Activated T-helper 1 cell treated with anti-CD3 and anti-CD28 coated beads, Interleukin-2, amount 50 U/mL, for 16 hours (primary cell): ENCODE measurements at places on chromosomes 7 and 10.

DNA sequence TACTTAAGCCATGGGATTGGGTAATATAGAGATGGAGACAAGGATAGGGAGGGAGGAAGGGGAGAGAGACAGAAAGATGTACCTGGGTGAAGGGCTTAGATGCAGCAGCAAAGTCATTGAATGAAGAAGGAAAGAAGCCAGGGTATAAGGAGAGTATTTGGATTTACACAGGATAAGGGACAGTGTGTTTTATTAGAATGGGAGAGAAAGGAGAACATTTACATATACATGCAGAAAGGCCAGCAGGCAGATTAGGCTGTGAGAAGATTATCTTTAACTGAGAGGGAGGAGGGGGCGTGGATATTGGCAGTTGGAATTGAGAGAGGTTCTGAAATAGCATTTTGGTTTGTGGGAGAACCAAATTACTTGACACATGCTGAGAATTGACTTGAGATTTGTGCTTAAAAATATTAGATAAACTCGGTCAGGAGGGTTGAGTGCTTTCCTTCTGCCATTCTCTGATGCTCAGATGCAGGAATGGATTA is 161.5 kb upstream of the ZNF804B start:
- DNase-seq, result no peak

DNA sequence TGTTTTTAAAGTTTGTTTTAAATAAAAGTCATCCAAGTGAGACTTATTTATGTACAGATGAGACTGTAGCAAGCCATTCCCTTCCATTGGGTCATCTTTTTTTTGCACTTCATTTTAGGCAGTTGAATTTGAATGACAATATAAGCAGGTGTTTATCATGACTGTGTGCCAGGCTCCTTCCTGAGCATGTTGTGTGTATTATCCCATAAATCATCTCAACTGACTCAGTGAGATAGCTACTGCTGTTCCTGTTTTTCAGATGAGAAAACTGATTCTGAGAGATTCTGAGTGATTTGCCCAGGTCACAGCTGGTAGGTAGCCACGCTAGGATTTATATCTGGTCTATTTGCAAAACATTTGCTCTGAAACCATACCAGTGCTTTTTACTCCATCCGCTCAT is 11.7 kb downstream of the TMEM254 start:
- DNase-seq, result no peak

GRCh38 chr7:51344406-51345138 is 28.0 kb upstream of the COBL start:
- no peak for DNase-seq

- DNase-seq, result no peak
Observed at GRCh38 chr10:31036209-31036608, 4.5 kb upstream of the ZNF438 start.

- peak; percentile 42 for DNase-seq
Observed at GRCh38 chr7:101542527-101543241, 86.4 kb downstream of the MYL10 start.

- DNase-seq, result no peak
Observed at GRCh38 chr7:35969066-35969465, 168.2 kb downstream of the SEPTIN7 start.

DNA sequence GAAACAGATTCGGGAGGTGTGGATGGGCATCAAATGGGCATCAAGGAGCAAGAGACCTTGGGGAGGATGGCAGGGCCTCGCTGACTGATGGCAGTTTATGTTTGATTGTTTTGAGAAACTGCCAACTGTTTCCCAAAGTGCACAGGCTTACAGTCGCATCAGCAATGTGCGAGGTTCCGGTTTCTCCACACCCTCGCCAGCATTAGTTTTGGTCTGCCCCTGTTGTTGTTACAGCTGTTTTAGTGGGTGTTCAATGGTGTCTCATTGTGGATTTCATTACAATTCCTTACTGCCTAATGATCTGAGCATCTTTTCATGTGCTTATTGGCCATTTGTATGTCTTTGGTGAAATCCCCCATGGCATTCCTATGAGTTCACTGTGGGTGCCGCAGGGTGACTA is 24.4 kb downstream of the AKR1E2 start:
- no peak for DNase-seq

GRCh38 chr7:108613147-108613948 is 43.7 kb downstream of the DNAJB9 start:
- no peak for DNase-seq

DNA sequence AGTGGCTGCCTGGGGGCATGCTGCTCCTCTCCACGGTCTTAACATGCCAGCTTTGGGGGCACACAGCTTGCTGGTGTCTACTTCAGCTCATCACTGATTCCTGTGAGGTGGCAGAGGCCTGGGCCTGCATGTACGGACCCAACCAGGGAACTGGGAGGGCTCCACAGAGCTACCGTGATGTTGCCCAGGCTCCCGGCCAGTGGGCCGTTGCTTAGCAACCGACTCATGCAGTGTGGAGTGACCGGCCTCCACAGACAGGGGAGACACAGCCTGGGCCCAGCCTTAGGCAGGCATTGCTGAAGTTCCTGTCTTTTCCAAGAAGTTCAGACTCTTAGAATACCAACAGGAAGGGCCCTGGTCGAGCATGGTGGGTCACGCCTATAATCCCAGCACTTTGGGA is 25.8 kb upstream of the SH2B2 start:
- no peak for DNase-seq

GRCh38 chr10:43692051-43692825 is 43.6 kb upstream of the ZNF32 start:
- DNase-seq, result no peak

DNA sequence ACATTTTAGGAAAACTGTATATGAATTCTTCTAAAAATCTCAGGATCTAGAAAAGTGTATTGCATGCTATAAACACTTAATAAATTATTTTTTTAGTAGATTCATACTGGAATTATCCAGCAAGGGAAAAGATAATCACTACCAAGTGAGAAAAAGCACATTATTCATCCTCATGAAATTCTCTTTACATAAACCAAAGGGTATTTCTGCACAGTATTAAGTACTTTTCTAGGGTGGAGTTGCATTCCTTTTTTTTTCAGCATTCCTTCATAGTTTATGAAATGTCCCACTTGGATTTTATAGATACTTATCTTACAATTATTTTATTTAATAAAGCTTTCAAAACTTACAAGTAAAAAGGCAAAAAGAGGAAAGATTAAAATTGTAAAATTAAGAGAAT is 403.3 kb downstream of the HGF start:
- DNase-seq, result no peak

DNA sequence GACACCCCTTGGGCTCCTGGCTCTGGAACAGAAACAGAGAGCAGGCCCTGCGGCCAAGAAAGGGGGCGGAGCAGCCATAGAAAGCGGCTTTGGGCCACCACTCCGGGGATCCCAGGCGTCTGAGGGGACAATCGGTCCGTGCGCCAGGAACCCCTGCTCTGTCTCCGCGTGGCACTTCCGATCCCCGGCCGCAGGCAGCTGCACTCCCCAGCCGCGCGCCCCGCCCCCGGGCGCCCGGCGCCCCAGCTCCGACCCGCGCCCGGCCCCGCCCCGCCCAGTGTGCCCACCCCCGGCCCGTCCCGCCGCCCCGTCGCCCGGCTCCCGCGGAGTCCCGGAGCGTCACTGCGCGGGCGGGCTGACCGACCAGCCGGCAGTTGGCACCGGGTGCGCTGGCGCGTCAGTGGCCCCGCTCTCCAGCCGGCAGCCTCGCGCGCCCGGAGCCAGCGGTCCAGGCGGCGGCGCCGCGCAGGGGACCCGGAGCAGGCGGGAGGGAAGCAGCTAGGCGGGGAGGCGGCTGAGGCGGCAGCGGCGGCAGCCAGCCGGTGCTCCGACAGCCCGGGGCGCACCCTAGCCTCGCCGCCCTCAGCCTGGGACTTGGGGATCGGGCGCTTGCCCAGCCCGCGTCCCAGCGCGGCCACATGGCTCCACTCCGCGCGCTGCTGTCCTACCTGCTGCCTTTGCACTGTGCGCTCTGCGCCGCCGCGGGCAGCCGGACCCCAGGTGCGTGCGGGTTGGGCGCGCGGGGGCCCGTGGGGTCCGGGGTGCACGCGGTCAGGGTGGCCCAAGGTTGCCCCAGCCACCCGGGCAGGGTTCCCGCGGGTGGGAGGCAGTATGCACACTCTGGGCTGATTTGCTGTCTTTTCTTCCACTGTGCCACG is at the start of gene ADAMTS14:
TSS of gene ADAMTS14 (plus strand) at position 342 of the 878 bp plus-strand sequence. CDS start at position 639, 297 bp downstream.
- no peak for DNase-seq

DNA sequence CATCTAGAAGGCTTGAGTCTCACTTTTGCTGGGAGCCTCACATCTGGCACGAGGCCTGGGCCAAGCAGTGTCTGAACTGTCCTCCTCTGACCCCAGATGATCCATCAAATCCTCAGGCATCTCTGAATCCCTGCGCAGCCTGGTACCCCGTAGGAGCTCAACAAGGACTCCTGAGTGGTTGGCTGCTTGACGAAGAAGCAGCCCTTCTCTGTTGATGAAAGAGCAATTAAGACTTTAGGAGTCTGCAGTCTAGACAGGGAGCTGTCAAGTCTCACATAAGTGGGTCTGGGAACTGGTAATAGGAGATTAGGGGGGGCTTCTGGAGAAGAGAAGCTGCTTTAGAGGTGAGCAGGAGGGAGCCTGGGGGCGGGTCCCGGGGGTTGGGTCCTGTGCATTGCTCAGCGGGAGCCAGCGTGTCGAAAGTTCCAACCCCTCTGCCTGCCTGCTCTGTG is 326.0 kb downstream of the RPS24 start:
- no peak for DNase-seq

DNA sequence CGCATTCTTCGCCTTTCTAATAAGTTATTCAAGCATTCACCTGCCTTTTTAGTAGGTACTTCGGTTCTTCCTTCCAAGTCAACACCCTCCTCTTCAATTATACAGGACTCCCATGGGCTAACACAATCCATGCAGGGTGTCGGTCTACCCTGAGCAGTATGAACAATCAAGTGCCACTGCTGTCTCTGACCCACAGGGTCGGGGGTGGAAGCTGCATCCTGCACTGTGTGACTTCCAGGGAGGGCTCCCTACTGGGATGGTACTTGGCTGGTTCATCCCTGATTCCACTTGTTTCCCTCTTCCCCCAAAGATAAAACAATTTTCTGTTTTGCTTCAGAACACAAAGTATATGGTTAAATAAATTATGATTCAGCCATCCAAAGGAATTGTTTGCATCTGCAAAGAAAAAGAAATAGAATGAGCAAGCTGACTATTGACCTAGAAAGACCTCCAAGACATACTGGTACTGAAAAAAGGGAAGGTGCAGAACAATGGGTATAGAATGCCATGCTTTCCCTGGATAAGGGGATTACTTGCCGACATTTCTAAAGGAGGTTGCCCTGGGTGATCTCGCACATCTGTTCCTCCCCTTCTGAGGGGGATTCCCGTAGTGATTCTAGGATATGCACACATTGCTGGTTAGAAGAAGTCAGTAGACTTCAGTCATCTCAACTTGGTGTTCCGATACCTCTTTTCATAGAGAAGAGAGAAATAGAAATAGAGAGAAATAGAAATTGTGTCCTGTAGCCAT is 89.1 kb upstream of the AGR3 start:
- no peak for DNase-seq

DNA sequence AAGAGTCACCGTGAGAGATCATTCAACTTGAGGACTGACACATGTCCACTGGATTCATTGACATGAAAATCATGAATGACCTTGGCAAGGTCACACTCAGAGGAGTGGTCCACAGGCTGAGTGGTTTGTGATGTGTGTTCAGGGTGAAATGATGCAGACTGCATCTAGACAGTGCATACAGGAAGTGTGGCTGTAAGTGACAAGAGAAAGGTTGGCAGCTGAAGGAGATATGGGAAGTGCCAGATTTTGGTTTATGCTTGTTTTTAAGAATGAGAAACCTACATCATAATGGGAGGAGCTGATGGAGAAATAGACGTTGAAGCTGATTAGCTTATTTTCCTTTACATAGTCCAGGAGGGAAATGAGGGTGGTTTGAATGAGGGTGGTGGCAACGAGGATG is 64.8 kb upstream of the VIPR2 start:
- DNase-seq, result no peak

DNA sequence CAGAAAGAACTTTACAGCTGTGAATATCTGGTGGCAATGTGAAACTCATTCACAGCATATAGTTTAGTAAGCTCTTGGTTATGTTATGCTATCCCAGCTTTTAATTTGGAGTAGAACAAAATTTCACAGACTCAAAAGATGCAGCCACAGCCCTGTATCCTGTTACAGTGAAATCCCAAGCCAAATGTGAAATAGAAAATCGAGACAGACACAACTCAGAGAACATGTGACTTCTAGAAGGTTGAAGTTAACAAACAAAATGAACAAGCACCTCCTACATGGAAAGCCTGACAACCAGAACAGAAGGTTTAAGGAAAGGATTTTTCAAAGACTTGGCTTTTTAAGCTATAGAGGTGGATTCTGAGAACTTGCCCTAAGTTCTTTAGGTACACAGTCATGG is 39.6 kb downstream of the JAZF1 start:
- DNase-seq, result no peak
